ENCODE measurements at places on chromosomes 2 and 18. TPM values are rescaled to one million over a fixed set of nuclear protein-coding genes. Genes with fewer than 3 reads are reported as not detected.

Gene STAT4
- polyA plus RNA-seq: 0.82 TPM

Gene CPO
- polyA plus RNA-seq: not detected

Gene MAPK4
- polyA plus RNA-seq: 5.3 TPM

Gene SOWAHC
- polyA plus RNA-seq: 7.0 TPM

Gene ASB18
- 3.7 TPM for polyA plus RNA-seq

Gene AKAIN1
- polyA plus RNA-seq: not detected

Gene EMILIN1
- 77.9 TPM for polyA plus RNA-seq

Gene ANKRD29
- 2.9 TPM for polyA plus RNA-seq

Gene SCYGR4
- polyA plus RNA-seq: not detected

Gene TFCP2L1
- 0.15 TPM for polyA plus RNA-seq

DNA sequence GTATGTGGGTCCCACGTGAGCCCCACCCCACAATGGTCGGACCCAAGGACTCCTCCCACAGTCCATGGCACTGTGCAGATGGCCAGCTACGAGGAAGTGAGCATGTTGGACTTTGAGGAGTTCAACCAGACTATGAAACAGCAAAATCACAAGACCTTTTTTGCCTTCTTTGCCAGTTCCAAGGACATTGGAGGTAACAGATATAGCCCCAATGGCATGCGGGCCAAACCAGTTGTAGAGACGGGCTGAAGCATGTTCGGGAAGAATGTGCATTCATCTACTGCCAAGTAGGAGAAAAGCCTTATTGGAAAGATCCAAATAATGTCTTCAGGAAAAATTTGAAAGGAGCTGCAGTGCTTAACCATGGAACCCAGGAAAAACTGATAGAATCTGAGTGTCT, 12.6 kb downstream of the DNER start:
- no peak for DNase-seq

DNA sequence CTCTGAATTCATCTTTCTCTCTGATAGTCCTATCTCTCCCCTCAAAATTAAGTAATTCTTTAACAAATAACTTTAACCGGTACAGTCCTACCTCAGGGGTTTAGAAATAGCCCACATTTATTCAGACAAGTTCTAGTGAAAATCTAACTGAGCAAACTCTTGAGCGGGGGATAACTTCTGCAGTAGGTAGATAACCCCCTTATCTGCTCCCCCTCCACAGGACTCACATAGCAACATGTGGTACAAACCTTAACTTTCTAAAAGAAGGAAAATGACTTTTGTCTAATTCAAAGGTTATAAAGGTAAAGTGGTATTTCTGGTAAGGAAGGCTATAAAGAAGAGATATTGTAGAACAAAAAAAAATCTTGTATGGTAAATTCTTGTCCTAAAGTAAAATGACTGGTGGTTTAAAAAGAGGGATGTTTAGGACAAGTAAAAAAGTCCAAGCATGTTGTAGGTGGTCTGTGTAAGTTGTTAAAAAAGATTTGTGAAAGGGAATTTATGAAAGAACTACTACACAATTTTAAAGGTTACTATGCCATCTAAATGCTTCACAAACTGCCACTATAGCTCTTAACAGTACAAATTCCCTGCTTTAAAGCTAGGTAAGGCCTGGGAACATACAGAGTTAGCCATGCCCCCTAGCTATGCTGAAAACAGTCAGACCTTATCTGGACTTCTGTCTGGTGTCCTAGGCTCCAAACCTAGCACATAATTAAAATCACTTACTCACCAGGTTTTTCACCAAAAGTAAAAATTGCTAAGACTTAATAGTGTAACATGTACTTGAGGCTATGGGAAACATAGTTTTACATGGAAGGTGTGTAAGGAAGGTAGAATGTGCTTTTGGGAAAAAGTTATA, 8.1 kb upstream of the RPIA start:
- DNase-seq: no peak

DNA sequence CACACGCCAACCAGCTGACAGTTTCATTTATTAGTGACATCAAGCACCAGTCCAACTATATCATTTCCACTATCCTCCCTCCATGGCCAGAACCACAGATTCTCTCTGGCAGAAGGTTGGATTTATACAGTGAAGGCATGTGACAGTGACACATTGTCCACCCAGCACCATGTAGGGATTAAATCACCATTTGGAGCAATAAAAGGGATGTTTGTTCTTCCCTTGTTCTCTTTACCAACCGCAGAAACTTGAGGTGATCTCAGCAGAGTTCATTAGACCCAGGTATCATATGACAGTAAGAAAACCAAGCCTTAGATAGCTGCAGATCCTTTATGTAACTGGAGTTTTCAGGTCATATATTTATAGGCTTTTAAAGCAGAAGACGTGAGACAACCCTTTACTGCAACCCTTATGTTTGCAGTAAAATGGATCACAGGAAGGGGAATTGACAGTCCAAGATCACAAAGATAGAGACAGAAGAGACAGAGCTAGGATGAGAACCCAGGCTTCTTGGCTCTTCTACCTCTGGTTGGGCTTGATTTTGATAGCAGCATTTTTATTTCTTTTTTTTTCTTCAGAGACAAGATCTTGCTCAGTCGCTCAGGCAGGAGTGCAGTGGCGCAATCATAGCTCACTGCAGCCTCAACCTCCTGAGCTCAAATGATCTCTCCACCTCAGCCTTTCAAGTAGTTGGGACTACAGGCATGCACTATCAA, 80.1 kb downstream of the XDH start:
- DNase-seq: no peak

- no peak for DNase-seq
Observed at GRCh38 chr2:48016225-48017019, 110.1 kb upstream of the FBXO11 start.

DNA sequence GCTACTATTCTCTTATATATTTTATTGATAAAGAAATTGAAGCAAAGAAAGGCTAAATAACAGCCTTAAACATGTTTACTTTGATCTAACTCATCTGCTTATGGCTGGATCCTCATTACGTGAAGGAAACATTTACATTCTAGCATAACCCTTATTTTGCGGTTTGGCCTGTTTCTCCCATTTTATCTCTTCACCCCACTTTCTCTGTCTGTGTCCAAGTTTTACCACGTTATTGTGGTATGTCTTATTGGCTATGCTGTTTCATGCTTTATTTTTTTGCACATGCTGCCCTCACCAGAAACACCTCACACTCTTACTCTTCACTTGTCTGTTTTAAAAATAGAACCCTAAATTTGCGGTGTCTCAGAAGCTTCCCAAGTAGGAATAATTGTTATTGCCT, 78.5 kb downstream of the RPIA start:
- DNase-seq: no peak

DNA sequence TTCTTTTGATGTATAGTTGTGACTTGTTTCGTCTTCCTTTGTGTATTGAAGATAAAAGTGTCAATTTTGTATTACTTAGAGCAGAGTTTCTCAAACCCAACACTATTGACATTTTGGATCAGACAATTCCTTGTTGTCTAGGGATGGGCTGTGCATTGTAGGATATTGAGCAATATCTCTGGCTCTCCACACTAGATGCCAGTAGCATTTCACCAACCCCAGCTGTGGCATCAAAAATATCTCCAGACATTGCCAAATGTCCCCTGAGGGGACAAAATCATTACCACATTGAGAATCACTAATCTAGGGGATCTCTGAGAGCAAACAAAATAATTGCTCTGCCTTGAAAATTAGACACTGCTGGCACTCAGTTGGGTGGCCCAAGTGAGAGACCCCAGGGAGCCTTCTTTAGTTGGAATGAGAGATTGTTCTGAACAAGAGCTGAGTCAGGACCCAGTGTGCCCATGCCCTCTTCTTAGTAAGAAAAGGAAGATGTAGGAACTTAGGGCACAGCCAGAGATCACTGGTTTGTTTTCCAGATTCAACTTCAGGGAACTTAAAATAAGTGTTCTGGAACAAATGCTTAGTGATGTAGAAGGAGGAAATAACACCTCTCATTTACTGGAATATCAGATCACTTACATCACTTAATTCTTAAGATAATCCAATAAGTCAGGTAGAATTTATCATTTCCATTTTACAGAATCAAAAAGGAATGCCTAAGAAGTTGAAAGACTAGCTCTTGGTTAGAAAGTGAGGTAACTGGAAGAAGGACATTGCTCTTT, 466.6 kb upstream of the TNP1 start:
- no peak for DNase-seq

DNA sequence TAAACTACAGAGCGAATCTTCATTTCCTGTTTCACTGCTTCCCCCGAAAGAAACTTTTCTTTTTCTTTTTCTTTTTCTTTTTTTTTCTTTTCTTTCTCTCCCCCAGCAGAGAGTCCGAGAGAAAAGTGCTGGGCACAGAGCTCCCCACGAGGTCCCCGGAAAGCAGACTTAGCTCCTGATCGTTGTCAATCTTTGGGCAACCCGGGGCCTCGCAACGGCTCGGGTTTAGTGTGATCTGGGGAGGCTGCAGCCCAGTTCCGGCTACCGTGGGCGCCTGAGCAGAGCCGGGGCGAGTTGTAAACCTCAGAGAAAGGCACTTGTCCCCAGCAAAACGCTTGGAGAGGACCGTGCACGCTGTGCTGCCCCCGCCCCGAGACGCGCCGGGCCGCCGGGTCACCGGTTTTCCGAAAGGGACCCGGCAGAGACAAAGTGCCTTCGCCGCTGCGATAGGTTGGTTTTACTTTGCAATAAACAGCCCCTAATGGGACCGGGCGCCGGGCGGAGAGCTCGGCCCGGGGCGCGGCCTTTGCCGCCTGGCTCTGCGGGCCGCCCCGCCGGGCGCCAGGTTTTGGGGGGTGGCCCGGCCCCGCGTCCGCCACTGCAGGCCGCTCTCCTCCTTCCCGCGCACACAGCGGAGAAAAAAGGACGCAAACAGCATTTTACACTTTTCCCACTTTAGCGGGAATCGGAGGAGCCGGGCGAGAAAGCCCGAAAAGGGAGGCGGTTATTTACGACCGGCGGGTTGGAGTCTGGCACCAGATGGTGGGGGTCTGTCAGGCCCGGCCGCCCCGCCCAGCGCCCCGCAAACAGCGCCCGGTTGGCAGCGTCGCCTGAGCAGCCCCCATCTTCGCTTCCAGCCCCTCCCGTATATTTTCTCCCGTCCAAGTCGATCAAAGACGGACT, 136.0 kb downstream of the INSIG2 start:
- peak; percentile 39 for DNase-seq

- DNase-seq: no peak
Observed at GRCh38 chr2:150939087-150939486, 322.6 kb downstream of the RBM43 start.

GRCh38 chr2:218882461-218882816, 1.8 kb downstream of the WNT10A start:
- DNase-seq: no peak

- no peak for DNase-seq
Observed at GRCh38 chr2:134657650-134658250, 61.0 kb downstream of the TMEM163 start.

Measured in muscle of arm (tissue), 14 donors.